ENCODE measurements at places on chromosomes 3 and 15. TPM values are rescaled to one million over a fixed set of nuclear protein-coding genes. Genes with fewer than 3 reads are reported as not detected.

The AMT gene
- total RNA-seq, result 6.3 TPM

The NCBP2 gene
- total RNA-seq, result 57.1 TPM

- no peak overlapping the region for H3K27ac ChIP-seq
- no peak overlapping the region for H3K4me3 ChIP-seq
- H3K4me1 ChIP-seq, result peaks cover 3% of the 10 kb centered on the region
- H3K27me3 ChIP-seq, result peaks cover 41% of the 10 kb centered on the region
- peaks cover 7% of the 10 kb centered on the region for H3K36me3 ChIP-seq
These were observed 11.3 kb upstream of the RPL39L start for GRCh38 chr3:187150599-187150998.

DNA sequence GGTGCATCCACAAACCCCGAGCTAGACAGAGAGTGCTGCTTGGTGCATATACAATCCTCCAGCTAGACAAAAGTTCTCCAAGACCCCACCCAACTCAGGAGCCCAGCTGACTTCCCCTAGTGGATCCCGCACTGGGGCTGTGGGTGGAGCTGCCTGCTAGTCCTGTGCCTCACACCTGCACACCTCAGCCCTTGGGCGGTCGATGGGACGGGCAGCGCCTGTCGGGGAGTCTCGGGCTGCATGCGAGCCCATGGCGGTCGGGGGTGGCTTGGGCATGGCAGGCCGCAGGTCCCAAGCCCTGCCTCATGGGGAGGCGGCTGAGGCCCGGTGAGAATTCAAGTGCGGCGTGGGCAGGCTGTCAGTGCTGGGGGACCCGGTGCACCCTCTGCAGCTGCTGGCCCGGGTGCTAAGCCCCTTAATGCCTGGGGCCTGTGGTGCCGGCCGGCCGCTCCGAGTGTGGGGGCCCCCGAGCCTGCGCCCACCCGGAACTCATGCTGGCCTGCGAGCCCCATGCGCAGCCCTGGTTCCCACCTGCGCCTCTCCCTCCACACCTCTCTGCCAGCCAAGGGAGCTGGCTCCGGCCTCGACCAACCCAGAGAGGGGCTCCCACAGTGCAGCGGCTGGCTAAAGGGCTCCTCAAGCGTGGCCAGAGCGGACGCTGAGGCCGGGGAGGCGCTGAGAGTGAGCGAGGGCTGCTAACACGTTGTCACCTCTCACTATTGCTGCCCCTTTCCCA, 31.0 kb downstream of the ZNF589 start:
- peaks cover 35% of the 10 kb centered on the region for H3K4me1 ChIP-seq
- H3K36me3 ChIP-seq, result peaks cover 26% of the 10 kb centered on the region
- DNase-seq, result no peak
- H3K27ac ChIP-seq, result no peak overlapping the region
- no peak overlapping the region for H3K4me3 ChIP-seq
- no peaks in the 10 kb centered on the region for H3K27me3 ChIP-seq

GRCh38 chr15:56339594-56339993, 25.6 kb upstream of the TEX9 start:
- H3K4me3 ChIP-seq, result no peak overlapping the region
- H3K27ac ChIP-seq, result no peak overlapping the region
- H3K36me3 ChIP-seq, result no peaks in the 10 kb centered on the region
- H3K27me3 ChIP-seq, result peaks cover 10% of the 10 kb centered on the region
- H3K4me1 ChIP-seq, result no peaks in the 10 kb centered on the region

The SLC2A2 gene
- not detected for total RNA-seq

The CCDC13 gene
- 0.60 TPM for total RNA-seq

DNA sequence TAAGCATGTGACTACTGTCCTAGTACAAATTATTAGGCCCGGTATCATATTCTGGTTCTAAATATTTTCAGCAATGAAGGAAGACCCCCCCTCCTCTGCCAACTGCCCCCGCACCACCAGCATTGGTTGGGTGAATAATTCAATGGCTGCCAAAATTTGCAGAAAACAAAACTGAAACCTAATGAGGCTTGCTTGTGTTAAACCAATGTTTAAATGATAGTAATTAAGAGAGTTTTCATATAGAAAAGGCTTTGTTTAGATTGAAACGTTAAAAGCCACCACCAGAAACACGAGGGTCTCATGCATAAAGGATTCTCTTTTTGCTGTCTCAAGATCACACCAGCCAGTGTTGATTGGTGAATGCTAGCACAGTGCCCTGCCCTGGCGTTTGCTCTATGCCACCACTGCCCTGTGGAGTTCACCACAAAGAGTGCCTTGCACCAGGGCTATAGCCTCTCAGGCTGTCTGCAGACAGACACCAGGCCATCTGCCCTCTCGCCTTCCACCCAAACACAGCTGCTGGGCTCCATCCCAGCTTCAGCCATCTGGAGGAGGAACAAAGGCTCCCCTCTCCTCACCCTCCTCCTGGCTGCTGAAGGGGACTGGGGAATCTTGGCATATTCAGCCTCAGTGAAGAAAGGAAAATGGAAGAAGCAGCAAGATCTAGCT, 200.3 kb upstream of the PFN2 start:
- no peaks in the 10 kb centered on the region for H3K4me1 ChIP-seq
- no peaks in the 10 kb centered on the region for H3K36me3 ChIP-seq
- no peak overlapping the region for H3K27ac ChIP-seq
- no peak overlapping the region for H3K4me3 ChIP-seq
- peaks cover 19% of the 10 kb centered on the region for H3K27me3 ChIP-seq

The TM6SF1 gene
- 12.5 TPM for total RNA-seq

- H3K4me1 ChIP-seq, result no peaks in the 10 kb centered on the region
- DNase-seq, result no peak
- H3K27ac ChIP-seq, result no peak overlapping the region
- no peaks in the 10 kb centered on the region for H3K27me3 ChIP-seq
- no peak overlapping the region for H3K4me3 ChIP-seq
These were observed 36.5 kb downstream of the ECT2 start for GRCh38 chr3:172787019-172787418.

DNA sequence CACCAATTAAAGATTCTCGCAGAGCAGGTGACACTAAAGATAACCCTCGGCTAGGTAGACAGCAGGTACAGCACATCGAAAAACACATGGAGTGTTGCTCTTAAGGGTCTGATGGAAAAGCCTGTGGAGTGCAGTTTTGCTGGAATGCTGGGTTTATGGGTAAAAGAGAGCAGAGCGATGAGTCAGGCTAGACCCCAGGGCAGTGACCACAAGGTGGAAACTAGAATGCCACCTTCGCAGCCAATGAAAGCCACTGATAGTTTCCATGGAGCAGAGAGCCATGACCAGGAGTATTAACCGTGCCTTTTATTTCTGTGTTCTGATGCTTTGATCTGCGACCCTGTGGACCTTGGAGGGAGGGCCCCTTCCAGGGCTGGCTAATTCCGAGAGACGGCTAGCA, 149.8 kb downstream of the GABRB3 start:
- no peaks in the 10 kb centered on the region for H3K36me3 ChIP-seq
- H3K4me1 ChIP-seq, result no peaks in the 10 kb centered on the region
- H3K27ac ChIP-seq, result no peak overlapping the region
- no peaks in the 10 kb centered on the region for H3K27me3 ChIP-seq
- DNase-seq, result no peak

DNA sequence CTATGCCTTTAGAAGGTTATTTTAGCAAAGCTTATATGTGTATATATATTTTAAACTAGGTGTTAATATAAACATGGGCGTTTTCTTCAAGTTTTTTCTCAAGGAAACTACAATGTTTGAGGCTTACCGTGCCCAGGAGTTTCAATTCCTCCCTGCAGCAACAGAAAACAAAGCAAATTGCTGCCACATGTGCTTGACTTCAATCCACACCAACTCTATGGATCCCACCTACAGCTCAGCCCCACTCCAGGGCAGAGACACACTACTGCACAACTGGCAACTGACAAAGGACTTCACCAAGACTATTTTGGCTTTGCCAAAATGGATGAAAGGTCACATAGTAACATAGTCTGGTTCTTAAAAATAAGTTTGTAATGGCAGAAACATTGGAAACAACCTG, 346.6 kb downstream of the ERC2 start:
- DNase-seq, result no peak
- H3K4me3 ChIP-seq, result no peak overlapping the region
- no peaks in the 10 kb centered on the region for H3K27me3 ChIP-seq
- H3K27ac ChIP-seq, result no peak overlapping the region

DNA sequence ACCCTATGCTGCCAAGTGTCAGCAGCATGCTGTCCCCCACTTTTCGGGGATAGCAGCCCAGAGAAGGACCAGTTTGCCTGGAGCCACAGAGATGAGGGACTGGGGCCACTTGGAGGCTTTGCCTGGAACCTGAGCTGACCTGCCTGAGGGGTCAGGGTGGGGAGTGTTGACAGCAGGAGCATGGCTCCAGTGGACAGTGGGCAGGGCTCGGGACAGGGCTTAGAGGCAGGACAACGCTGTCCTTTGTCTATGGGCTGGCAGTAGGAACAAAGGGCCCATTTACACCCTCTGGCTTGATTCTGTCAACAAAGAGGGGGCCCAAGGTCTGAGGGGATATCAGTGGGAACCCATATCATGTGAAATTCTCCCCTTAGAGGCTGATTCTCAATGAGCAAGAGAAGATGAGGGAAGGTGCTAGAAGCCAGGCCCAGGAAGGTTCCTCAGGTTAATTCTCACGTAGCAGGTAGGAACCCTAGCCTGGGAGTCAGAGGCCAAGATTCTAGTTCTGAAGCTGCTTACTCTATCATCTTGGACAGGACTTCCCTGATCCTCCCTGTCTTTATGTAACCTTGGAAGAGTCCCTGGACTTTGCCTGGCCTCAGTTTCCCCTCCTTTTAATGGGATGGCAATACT, 29.7 kb upstream of the HHATL start:
- no peak overlapping the region for H3K4me3 ChIP-seq
- H3K27me3 ChIP-seq, result peaks cover 7% of the 10 kb centered on the region
- no peaks in the 10 kb centered on the region for H3K4me1 ChIP-seq
- DNase-seq, result no peak
- H3K27ac ChIP-seq, result no peak overlapping the region
- no peaks in the 10 kb centered on the region for H3K36me3 ChIP-seq

- no peaks in the 10 kb centered on the region for H3K36me3 ChIP-seq
- no peak overlapping the region for H3K4me3 ChIP-seq
- no peak overlapping the region for H3K27ac ChIP-seq
- H3K4me1 ChIP-seq, result peaks cover 15% of the 10 kb centered on the region
- H3K27me3 ChIP-seq, result no peaks in the 10 kb centered on the region
These were observed 1.2 kb downstream of the ACOX2 start for GRCh38 chr3:58535531-58536500.

The GLDN gene
- not detected for total RNA-seq

The KNG1 gene
- not detected for total RNA-seq

- H3K36me3 ChIP-seq, result no peaks in the 10 kb centered on the region
- no peak overlapping the region for H3K4me3 ChIP-seq
- DNase-seq, result no peak
- no peaks in the 10 kb centered on the region for H3K27me3 ChIP-seq
These were observed 293.4 kb upstream of the MME start for GRCh38 chr3:154786724-154787123.
